ENCODE measurements at places on chromosomes 2 and 18. TPM values are rescaled to one million over a fixed set of nuclear protein-coding genes. Genes with fewer than 3 reads are reported as not detected.

The TUBA4A gene
- 42.2 TPM for polyA plus RNA-seq

The OTOS gene
- not detected for polyA plus RNA-seq

The SFT2D3 gene
- polyA plus RNA-seq: 7.4 TPM

The SPP2 gene
- not detected for polyA plus RNA-seq

The SETBP1 gene
- polyA plus RNA-seq: 0.54 TPM

The TMEM178A gene
- polyA plus RNA-seq: 0.61 TPM

The NEU2 gene
- polyA plus RNA-seq: not detected

The ST6GAL2 gene
- 0.89 TPM for polyA plus RNA-seq

DNA sequence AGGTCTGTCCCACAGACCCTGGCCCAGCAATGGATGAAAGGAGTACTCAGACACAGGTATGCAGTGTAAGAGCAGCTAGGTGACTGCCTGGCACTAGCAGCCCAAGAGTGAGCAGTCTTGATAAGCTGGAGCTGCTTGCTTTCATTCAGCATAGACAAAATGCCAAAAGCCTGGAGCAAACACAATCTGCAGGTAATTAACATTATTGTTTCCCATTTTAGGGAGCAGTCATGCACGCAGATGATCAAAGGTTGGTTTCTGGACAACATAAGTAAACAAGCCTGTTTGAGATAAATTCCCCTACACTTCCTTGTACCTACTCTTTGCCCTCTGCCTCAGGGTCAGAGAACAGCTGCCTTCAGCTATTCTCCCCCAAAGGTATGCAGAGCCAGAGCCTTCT, 73.7 kb upstream of the MSTN start:
- H3K27me3 ChIP-seq: no peaks in the 10 kb centered on the region
- H3K36me3 ChIP-seq: no peaks in the 10 kb centered on the region
- H3K4me3 ChIP-seq: no peak overlapping the region
- H3K4me1 ChIP-seq: no peaks in the 10 kb centered on the region

GRCh38 chr2:168079236-168079635, 168.2 kb downstream of the STK39 start:
- H3K4me3 ChIP-seq: no peak overlapping the region
- DNase-seq: no peak
- H3K27me3 ChIP-seq: no peaks in the 10 kb centered on the region
- no peak overlapping the region for H3K27ac ChIP-seq
- no peaks in the 10 kb centered on the region for H3K4me1 ChIP-seq
- H3K36me3 ChIP-seq: peaks cover 7% of the 10 kb centered on the region

GRCh38 chr18:57629422-57629821, 7.8 kb upstream of the NARS1 start:
- no peaks in the 10 kb centered on the region for H3K36me3 ChIP-seq
- no peak overlapping the region for H3K27ac ChIP-seq
- no peaks in the 10 kb centered on the region for H3K27me3 ChIP-seq
- no peak overlapping the region for H3K4me3 ChIP-seq

DNA sequence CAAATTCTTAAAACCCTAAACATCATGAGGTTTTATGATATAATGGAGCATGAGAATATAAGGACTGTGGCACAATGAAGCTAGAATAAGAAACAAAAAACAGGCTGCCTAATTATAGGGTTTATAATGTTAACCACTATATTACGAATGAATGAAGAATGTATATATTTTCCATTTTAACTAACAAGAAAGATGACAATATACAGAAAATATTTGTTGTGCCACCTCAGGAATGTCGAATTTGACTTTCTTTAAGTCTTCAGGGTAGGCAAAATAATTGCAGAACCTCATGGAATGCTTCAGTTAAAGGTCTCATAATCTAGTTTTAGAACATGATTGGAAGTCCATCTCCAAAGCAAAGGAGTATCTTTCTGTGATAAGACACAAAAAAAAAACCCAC, 282.9 kb upstream of the SLC8A1 start:
- H3K36me3 ChIP-seq: no peaks in the 10 kb centered on the region
- no peak for DNase-seq
- H3K4me3 ChIP-seq: no peak overlapping the region
- no peak overlapping the region for H3K27ac ChIP-seq

DNA sequence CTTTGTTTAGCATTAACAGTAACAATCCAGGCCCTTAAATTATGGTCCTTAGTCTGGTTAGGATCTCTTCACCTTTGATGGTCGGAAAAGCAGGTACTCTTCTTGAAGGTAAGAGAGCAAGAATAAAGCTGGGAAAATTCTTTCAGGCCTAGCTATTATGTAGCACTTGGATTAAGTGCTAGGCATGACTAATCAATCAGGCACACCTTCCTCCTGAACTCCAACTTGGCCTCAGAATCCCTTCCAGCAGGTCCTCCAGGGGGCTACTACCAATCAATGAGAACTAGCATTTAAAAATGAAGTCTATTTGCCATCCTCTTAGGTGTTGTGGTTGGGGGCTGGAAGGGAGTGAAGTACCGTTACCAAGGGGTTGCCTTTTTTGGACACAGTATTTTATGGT, 3.7 kb downstream of the SMYD1 start:
- no peak overlapping the region for H3K4me3 ChIP-seq
- H3K27me3 ChIP-seq: no peaks in the 10 kb centered on the region
- no peak overlapping the region for H3K27ac ChIP-seq
- no peak for DNase-seq
- H3K36me3 ChIP-seq: no peaks in the 10 kb centered on the region

- no peaks in the 10 kb centered on the region for H3K36me3 ChIP-seq
- DNase-seq: no peak
- H3K27me3 ChIP-seq: peaks cover 9% of the 10 kb centered on the region
- no peaks in the 10 kb centered on the region for H3K4me1 ChIP-seq
- H3K27ac ChIP-seq: no peak overlapping the region
Observed at GRCh38 chr2:120866483-120867140, 130.9 kb downstream of the GLI2 start.

- H3K27me3 ChIP-seq: no peaks in the 10 kb centered on the region
- no peak overlapping the region for H3K4me3 ChIP-seq
- H3K4me1 ChIP-seq: peaks cover 13% of the 10 kb centered on the region
- DNase-seq: no peak
Observed at GRCh38 chr2:150522269-150522668, 34.8 kb upstream of the RND3 start.

DNA sequence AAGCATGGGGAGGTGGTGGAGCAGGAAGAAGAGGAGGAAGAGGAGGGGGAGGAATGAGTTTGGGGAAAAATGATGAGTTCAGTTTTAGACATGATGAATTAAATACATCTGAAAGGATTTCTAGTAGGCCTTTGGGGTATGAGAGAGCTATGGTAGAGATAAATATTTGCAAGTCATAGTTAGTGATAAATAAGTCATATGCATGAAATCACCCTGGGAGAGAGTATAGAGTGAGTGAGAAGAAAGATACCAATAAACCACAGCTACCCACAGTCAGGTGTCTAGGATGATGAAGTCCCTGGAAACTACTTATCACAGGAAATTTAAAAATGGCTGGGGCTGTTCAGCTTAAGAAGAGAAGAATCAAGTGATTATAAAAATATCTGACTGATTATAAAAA, 240.5 kb downstream of the RDH14 start:
- DNase-seq: no peak
- no peaks in the 10 kb centered on the region for H3K27me3 ChIP-seq
- H3K27ac ChIP-seq: no peak overlapping the region

- no peaks in the 10 kb centered on the region for H3K27me3 ChIP-seq
- no peak for DNase-seq
- H3K27ac ChIP-seq: no peak overlapping the region
- no peaks in the 10 kb centered on the region for H3K36me3 ChIP-seq
- H3K4me1 ChIP-seq: no peaks in the 10 kb centered on the region
- H3K4me3 ChIP-seq: no peak overlapping the region
Observed at GRCh38 chr2:141020346-141020745, 1110.5 kb downstream of the LRP1B start.

DNA sequence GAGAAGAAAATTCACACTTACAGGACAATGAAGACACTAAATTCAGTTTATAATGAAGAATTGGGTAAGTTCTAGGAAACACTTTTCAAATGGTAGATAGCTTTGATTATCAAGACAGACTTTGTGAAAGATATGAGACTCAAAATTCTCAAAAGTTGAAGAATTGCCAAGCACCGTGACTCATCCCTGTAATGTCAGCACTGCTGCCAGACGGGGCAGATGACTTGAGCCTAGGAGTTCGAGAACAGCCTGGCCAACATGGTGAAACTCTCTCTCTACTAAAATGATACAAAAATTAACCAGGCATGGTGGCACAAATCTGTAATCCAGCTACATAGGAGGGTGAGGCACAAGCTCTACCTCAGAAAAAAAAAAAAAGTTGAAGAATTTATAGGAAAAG, 1820.1 kb upstream of the LRRTM1 start:
- H3K4me3 ChIP-seq: no peak overlapping the region
- H3K36me3 ChIP-seq: no peaks in the 10 kb centered on the region
- no peak overlapping the region for H3K27ac ChIP-seq
- peaks cover 2% of the 10 kb centered on the region for H3K4me1 ChIP-seq
- DNase-seq: no peak

DNA sequence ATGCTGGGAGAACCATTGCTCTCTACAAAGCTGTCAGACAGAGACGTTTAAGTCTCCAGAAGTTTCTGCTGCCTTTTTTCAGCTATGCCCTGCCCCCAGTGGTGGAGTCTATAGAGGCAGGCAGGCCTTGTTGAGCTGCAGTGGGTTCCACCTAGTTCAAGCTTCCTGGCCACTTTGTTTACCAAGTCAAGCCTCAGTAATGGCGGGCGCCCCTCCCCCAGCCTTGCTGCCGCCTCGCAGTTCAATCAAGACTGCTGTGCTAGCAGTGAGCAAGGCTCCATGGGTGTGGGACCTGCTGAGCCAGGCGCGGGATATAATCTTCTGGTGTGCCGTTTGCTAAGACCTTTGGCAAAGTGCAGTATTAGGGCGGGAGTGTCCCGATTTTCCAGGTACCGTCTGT, 52.7 kb upstream of the SCYGR2 start:
- no peak for DNase-seq
- no peak overlapping the region for H3K4me3 ChIP-seq
- no peaks in the 10 kb centered on the region for H3K4me1 ChIP-seq
- no peaks in the 10 kb centered on the region for H3K36me3 ChIP-seq
- H3K27ac ChIP-seq: no peak overlapping the region

DNA sequence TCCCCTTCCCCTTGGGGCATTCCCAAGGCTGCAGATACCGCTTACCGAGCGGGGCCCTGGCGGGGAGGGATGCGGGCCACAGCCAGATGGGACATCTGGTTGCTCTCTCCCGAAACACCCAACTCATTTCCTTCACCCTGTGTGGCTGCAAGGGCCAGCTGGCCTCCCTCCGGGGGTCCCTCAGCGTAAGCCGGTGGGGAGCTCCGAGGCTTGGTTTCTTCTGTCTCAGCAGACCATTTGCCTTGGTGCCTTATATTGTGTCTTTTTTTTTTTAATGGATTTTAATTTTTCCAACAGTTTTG, 107.6 kb upstream of the ODC1 start:
- no peaks in the 10 kb centered on the region for H3K4me1 ChIP-seq
- no peak overlapping the region for H3K27ac ChIP-seq
- H3K36me3 ChIP-seq: peaks cover 13% of the 10 kb centered on the region
- no peak overlapping the region for H3K4me3 ChIP-seq
- DNase-seq: no peak

GRCh38 chr18:23920054-23920453, 94.5 kb upstream of the TTC39C start:
- no peak overlapping the region for H3K27ac ChIP-seq
- H3K4me3 ChIP-seq: no peak overlapping the region
- DNase-seq: no peak
- no peaks in the 10 kb centered on the region for H3K27me3 ChIP-seq
- no peaks in the 10 kb centered on the region for H3K4me1 ChIP-seq

- H3K4me1 ChIP-seq: peaks cover 4% of the 10 kb centered on the region
- no peaks in the 10 kb centered on the region for H3K36me3 ChIP-seq
- peak; percentile 24 for DNase-seq
- no peaks in the 10 kb centered on the region for H3K27me3 ChIP-seq
- H3K27ac ChIP-seq: no peak overlapping the region
- H3K4me3 ChIP-seq: no peak overlapping the region
Observed at GRCh38 chr2:204900910-204901309, 355.6 kb downstream of the PARD3B start.

DNA sequence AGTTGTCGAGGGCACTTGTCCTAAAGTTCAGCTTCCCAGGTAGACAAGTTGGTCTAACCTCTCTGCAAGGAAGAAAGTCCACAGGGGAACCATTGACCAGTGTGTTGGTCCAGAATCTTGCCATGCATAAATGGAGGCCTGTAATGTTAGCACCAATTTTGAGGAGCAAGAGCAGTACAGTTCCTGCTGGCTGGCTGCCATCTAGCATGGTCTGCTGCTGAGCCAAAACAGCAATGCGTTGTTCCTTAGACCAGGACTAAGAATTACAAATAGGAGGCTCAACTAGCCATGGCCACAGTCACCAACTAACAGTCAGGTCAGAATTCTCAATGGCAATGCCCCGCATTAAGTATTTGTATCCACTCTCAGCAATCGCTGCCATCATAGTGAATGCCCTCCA, 72.8 kb upstream of the WIPF1 start:
- peaks cover 21% of the 10 kb centered on the region for H3K36me3 ChIP-seq
- H3K27me3 ChIP-seq: no peaks in the 10 kb centered on the region
- peak overlapping the region; percentile 61 for H3K27ac ChIP-seq
- no peak overlapping the region for H3K4me3 ChIP-seq
- peaks cover 49% of the 10 kb centered on the region for H3K4me1 ChIP-seq
- DNase-seq: no peak

DNA sequence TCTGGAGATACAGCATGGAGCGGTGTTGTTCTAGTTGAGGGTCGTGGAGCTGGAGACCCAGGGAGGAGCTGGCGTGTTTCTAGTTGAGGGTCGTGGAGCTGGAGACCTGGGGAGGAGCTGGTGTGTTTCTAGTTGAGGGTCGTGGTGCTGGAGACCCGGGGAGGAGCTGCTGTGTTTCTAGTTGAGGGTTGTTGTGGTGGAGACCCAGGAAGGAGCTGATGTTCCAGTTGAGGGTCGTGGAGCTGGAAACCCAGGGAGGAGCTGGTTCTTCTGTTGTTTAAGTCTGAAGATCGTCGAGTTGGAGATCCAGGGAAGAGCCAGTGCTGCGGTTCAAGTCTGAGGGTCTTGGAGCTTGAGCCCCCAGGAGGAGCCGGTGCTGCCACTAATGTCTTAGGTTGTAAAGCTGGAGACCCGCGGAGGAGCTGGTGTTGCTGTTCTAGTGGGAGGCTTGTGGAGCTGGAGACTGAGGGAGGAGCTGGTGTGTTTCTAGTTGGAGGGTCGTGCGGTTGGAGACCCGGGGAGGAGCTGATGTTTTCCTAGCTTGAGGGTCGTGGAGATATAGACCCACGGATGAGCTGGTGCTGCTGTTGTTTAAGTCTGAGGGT, 155.3 kb downstream of the RTP5 start:
- DNase-seq: no peak

- no peaks in the 10 kb centered on the region for H3K36me3 ChIP-seq
- DNase-seq: no peak
- no peak overlapping the region for H3K4me3 ChIP-seq
- no peaks in the 10 kb centered on the region for H3K4me1 ChIP-seq
Observed at GRCh38 chr2:14420851-14421250, 211.7 kb upstream of the LRATD1 start.

- H3K36me3 ChIP-seq: no peaks in the 10 kb centered on the region
- DNase-seq: no peak
- H3K27ac ChIP-seq: no peak overlapping the region
- H3K27me3 ChIP-seq: no peaks in the 10 kb centered on the region
- no peak overlapping the region for H3K4me3 ChIP-seq
Observed at GRCh38 chr2:23557455-23557854, 172.5 kb downstream of the KLHL29 start.

GRCh38 chr2:197137231-197137630, 173.3 kb downstream of the ANKRD44 start:
- H3K27ac ChIP-seq: no peak overlapping the region
- peaks cover 3% of the 10 kb centered on the region for H3K36me3 ChIP-seq
- H3K4me1 ChIP-seq: no peaks in the 10 kb centered on the region
- no peak overlapping the region for H3K4me3 ChIP-seq
- no peaks in the 10 kb centered on the region for H3K27me3 ChIP-seq

GRCh38 chr2:180012523-180012922, 5.4 kb upstream of the CWC22 start:
- no peak overlapping the region for H3K4me3 ChIP-seq
- no peaks in the 10 kb centered on the region for H3K36me3 ChIP-seq
- peak; percentile 5 for DNase-seq
- H3K27me3 ChIP-seq: no peaks in the 10 kb centered on the region
